A549 treated with CpdA at 1 μM for 4 hours (cell line): ENCODE measurements at places on chromosomes 1 and 21. TPM values are rescaled to one million over a fixed set of nuclear protein-coding genes. Genes with fewer than 3 reads are reported as not detected.

CA14 gene
- not detected in 5 replicates for total RNA-seq

OR2L3 gene
- not detected in 5 replicates for total RNA-seq

THEM5 gene
- total RNA-seq, result not detected in 5 replicates

B3GALT2 gene
- total RNA-seq, result not detected in 5 replicates

A3GALT2 gene
- total RNA-seq, result not detected in 5 replicates

GREM2 gene
- total RNA-seq, result 0.14 to 0.34 TPM (median 0.27 TPM) in 5 replicates

SPRR2A gene
- not detected in 5 replicates for total RNA-seq

EFCAB14 gene
- 23.4 to 30.5 TPM (median 26.3 TPM) in 5 replicates for total RNA-seq

NPHS2 gene
- total RNA-seq, result not detected in 5 replicates

SOX13 gene
- total RNA-seq, result 15.7 to 21.0 TPM (median 19.2 TPM) in 5 replicates
